ENCODE measurements at places on chromosomes 2 and 18.

DNA sequence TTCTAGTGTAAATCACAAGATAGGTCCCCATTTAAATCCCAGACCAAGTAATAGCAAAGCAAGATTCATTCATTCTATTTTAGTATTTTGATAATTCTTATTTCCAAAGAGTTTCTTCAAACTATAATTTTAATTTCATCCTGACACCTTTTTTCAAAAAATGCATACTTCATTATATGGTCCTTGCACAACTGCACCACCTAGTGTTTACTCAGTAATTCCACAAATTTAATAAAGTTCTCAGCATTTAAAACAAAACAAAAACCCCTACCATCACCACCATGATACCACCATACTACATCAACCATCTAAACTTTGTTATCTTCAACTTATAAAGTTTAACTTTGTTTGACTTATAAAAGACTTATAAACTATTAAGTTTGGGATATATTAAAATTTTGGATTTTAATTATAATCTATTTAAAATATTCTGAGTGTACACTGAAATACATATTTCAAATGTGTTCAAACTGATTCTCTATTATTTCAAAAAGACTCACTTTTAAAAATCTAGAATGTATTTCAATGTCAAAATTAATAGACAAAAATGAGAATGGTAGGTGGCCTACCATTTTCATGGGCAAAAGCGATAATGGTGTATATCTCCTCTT lies 44.2 kb downstream of the WDPCP start:
- no peak for DNase-seq

DNA sequence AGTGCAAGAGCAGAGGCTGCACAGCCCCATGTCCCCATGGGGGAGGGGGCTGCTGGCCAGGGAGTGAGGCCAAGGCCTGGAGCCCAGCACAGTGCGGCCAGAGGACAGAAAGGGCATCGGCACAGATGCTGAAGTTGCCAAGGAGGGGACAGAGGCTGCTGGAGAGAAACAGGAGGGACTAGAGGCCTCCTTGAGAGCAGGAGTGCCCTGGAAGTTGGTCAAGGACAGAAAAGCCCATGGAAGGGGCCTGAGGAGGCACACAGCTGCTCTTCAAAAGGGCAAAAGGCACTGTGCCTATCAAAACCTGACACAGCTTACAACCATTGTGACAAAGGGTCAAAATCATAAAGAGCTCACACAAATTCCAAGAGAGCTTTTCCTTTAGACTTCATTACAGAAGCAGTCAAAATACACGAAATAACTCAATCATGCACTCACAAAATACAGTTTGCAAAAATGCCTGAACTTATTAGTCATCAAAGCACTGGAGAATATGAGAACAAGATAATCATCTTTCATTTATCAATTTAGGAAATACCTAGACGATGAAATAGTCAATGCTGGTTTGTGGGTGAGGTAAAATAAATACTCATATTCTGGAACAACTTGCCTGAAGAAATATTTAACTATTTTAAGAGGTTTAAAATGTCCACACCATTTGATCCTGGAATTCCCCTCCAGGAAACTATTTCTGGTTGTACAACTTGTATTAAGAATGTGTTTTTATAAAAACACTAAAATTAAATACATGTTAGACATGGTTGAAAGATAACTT lies 79.6 kb downstream of the USP40 start:
- peak; percentile 85 for DNase-seq

DNA sequence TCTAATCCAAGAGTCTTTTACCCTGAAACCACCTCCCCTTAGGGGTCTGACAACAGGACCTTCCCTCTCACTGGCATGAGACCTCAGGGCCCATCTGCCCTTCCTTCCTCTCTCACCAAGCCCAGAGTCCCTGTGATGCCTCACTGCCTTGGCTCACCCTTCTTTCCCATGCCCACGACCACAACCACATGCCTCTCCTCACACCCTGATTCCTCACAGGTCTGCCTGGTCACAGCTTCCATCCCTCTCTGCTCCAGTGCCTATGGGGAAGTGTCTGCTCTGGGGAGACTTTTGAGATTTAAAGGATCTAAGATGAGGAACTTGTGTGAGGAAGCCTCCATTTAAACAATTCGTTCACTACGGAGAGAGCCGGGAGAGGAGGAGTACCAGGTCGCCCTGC lies 98.9 kb upstream of the SH3BP4 start:
- no peak for DNase-seq

DNA sequence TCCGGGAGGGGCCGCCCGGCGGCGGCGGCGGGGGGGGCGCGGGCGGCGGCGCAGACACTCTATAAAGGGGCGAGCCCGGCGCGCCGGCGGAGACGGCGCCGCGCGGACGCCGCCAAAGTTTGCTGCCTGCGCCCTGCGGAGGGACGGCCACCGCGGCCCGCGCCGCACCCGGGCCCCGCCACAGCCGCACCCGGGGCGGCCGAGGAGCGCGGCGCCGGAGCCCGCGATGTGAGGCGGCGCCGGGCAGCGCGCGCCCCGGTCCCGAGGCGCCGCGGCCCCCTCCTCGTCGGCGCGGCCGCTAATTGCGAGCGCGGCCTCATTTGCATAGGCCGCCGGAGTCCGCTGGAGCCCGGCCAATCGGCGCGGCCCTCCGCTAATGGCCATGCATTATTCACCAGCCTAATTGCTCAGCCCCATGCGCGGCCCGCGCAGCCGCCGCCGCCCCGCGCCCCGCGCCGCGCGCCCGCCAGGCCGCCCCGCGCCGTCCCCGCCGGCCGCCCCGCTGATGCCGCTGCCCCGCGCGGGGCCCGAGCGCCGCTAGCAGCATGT lies at the start of gene SALL3:
Gene SALL3, plus strand, starts transcription at position 89 of the 549 bp plus-strand sequence. Its CDS starts 457 bp downstream, at position 546.
- no peak for DNase-seq

DNA sequence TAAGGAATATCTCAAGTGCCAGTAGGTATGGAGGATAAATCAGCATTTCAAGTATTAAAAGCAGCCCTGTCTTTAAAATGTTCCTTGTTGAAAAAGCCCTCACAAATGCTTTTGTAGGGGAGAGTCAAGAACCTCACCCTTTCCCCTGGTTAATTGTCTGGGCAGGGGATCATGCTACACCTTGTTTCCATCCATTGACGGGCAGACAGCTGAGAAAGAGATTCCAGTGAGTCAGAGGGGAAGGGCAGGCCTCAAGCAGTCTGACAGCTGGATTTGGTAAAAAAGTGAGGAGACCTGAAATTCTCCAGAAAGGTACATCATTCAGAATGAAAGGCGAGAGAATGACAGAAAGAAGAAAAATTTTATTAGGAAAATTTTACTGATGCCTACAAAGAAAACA lies 203.2 kb upstream of the CYP26B1 start:
- DNase-seq = no peak

Measured in AG09309 (cell line).